ENCODE measurements at places on chromosomes 2 and 18. TPM values are rescaled to one million over a fixed set of nuclear protein-coding genes. Genes with fewer than 3 reads are reported as not detected.

SLC14A1 gene
- 1.1 TPM for polyA plus RNA-seq

DNA sequence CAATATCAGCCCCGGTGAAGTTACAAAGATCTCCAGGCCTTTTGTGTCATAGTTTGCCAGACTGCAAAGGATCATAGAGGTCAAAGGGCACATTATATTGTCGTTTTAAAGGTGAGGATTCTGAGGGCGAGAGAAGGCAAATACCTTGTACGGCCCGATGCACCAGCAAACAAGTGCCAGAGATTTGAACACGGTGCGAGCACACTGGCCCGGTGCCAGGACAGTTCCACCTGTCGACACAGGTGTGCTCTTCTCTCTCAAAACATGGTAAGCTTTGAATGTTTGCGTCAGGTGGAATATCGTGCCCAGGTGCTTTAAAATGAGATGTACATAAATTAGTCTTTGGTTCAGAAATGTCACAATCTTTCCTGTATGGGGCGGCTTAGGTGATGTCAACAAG is 776.1 kb upstream of the ID2 start:
- no peak for DNase-seq

GRCh38 chr2:109623923-109624322 is 9.8 kb downstream of the SOWAHC start:
- no peak for DNase-seq

- no peak for DNase-seq
Observed at GRCh38 chr2:65015731-65016130, 26.5 kb downstream of the SLC1A4 start.

DNA sequence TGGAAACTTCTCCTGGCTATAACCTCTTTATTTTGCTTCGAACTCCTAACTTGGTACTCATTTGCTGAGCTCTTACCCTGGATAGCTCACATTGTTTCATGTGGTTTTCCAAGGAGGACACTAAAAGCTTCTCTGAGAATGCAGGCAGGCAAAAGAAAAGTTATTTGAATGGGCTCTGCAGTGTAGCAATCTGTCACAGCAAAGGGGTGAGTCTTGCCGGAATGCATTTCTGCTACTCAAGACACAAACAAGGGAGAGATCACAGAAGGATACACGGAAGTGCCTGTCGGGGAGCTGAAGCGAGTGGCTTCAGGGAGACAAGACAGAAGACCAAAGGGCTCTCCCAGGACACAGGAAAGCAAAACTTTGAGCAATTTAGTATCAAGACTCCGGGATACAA is 265.4 kb downstream of the SS18 start:
- no peak for DNase-seq
